ENCODE measurements at places on chromosomes 6 and 20.

GRCh38 chr20:845941-846893, 12.7 kb downstream of the FAM110A start:
- no peak for DNase-seq

- DNase-seq = peak; percentile 87
Measured at GRCh38 chr6:3789018-3789895, 37.7 kb upstream of the PXDC1 start.

GRCh38 chr6:9830808-9831207, 584.1 kb downstream of the TFAP2A start:
- DNase-seq = peak; percentile 3

DNA sequence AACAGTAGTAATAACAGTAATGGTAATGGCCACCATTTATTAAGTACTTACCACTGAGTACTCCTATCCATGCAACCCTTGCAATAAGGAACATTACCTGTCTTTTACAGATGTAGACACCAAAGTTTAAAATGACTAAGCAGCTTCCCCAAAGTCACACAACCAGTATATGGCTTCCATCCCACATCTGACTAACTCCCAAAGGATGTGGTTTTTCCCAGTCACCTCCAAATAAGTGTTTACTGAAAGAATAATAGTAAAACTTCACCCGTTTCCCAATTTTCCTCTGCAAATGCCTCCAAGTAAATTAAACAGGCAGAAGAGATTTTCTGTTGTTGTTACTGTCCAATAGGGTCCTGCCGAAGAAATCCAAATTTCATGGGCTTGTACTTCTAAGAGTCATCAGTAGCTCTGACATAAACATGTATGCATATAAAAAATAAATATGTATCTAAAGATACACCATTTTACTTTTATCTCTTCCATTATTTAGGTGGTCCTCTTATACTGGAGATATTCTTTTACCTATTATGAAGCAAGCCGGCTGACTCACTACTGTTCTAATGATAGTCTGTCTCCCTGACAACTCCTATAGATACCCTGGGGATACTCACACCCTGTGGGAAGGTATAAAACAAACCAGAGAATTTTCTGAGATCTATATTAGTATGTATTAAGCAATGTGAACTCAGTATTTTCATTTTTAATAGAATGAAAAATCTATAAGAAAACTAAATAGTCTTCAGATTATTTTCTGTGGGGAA, 77.9 kb upstream of the ID4 start:
- DNase-seq = peak; percentile 90

DNA sequence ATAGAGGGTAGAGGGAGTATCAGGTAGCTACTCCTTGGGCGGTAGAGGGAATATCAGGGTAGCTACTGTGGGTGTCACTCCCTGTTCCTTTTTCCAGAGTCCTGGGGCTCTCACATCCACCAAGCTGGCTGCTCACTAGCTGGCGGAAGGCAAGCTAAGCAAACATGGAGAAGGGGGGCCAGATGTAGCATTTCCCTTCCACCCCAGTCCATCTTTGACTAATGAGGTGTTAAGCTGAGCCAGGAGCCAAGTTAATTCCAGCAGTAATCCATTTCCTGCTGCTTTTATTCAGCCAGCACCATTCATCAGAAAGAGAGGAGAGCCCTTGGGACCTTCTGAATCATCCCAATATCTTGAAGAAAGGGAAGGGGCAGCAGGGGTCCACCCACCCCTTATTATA, 330.0 kb downstream of the ZFAND3 start:
- DNase-seq = peak; percentile 35

DNA sequence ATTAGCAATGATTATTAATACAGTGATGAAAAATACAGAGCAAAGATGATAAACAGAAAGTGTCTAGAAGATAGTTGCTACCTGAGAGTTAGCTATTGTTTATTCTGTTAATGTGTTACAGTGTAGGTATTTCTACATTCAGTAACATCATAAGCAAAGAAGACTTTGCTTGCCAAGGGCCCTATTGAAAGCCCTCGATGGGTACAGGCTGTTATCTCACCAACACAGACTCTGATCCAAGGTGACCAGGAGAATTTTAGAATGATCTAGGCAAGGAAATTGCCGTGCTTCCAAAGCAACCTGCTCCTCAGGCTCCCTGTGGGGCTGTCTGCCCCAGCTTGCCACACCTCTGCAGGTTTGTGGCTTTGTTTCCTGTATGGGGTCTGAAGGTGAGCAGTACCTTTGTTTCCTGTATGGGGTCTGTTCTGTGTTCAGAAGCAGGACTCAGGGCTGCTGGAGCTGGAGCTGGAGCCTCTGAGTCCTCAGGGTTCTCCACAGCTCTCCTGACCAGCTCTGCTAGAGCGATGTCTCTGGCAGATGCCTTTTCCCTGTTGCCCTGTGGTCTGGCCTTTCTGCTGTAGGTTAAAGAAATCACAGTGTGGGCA, 32.5 kb downstream of the PHACTR3 start:
- DNase-seq = no peak

GRCh38 chr20:5171064-5171789, 44.4 kb downstream of the CDS2 start:
- DNase-seq = no peak

GRCh38 chr6:19834858-19835257, 2.3 kb upstream of the ID4 start:
- DNase-seq = no peak

- peak; percentile 20 for DNase-seq
Measured at GRCh38 chr6:45930420-45931040, 85.1 kb downstream of the CLIC5 start.

DNA sequence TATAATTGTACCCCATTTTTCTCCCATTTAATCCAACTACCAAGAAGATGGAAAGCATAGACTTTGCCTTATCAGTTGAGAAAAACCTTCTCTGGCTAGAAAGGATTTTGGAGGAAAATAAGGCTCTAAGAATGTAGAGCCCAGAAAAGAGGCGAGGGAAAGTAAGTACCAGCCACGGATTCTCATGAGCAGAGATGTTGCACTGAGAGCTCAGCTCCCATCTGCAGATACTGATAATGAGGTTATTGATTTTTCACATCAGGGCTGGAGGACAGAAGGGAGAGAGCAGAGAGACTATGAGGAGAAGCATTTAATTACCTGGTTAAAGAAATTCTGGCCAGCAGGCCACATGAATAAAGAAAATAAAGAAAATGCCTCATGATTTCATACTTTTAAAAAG, 104.4 kb upstream of the FAM184A start:
- no peak for DNase-seq

DNA sequence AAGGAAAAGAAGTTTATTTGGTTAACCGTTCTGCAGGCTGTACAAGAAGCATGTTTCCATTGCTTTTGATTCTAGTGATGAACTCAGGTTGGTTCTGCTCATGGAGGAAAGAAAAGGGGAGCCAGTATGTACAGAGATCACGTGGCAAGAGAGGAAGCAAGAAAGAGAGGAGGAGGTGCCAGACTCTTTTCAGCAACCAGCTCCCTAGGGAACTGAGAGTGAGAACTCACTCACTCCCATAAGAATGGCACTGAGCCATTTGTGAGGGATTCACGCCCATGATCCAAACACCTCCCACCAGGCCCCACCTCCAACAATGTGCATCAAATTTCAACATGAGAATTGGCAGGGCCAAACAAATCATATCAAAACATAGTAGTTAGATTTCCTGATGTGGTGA, 649.1 kb downstream of the EPM2A start:
- peak; percentile 15 for DNase-seq

DNA sequence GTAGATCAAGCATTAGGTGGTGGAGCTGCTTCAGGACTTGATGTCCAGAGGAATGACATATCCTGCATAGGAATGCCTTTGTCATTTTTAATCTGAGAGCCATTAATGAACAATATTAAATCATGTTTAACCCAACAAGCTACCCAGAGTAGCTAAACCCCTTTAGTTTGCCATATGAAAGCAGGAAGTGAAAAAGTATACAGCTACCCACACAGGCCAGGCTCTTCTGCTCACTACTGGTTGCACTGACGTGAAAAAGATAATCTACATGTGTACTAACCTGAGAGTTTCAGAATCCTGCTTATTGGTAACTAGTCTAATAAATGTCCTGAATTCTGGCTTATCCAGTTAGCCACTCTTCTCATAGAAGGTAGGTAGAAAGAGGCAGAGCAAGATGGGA, 19.9 kb downstream of the GLYATL3 start:
- DNase-seq = no peak

DNA sequence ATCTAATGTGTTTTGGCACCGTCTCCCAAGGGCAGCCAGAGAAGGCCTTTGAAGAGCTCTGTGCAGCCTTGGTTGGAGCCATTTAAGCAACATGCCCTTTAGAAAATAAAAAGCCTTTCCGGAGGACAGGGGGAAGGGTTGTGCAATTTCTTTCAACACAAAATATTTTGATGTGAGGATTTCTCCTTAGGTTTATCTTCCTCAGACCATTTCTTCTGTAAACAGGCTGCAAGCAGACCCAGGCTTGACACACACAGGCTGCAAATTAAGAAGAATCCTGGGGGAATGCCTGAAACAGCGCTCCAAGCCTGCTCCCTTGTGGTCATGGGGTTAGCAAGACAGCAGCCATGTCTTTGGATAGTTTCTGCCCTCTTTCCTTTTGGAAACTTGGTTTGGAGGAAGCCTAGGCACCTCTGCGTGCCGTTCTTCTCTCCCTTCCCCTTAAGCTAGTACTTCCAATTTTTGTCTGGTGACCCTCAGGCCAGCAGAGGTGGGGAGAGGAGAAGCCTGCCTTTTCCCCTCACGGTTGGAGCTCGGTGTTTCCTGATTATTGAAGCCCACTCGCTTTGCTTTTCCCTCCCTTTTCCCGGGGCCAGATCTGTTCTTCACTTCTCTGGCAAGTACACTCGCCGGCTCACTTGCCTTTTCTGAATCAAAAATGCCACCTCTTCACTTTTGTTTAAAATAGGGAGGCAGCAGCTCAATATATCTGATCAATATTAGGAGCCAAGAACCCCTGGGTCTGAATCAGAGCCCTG, 39.6 kb upstream of the NOX3 start:
- peak; percentile 66 for DNase-seq

DNA sequence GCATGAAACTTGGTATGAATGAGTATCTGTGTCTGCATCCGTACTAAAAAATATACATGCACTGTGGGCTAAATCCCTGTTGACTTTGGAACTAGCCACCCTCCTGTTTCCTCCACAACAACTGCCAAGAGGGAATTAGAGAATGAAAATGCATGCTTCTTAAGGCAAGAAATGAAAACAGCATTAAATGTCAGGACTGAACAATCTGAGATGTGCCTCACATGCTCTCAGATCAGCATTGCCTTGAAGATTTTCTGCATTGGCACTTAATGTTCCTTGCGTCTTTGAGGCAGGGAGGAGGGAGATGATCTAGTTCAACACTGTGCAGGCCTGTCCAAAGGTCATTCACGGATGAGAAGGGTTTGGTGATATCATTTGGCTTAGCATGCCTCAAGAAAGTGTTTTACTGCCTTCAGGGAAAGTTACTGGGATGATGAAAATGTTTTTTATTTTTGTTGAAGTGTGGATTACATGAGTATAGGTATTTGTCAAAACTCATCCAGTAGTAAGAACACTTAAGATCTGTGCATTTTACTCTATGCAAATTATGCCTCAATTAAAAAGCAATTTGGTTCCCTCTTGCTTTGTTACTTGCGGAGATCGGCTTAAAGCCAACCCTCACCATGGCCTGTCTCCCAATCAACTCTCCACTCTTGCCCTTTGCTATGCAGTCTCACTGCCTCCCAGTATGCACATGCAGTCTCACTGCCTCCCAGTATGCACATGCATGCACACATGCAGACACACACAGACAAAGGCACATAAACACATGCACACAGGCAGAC, 47.5 kb upstream of the RIN2 start:
- no peak for DNase-seq

GRCh38 chr6:155687645-155688044, 232.0 kb upstream of the NOX3 start:
- DNase-seq = no peak

GRCh38 chr20:57473246-57474048, 51.5 kb downstream of the CTCFL start:
- DNase-seq = no peak

GRCh38 chr6:46781478-46782378, 11.5 kb upstream of the MEP1A start:
- DNase-seq = peak; percentile 21

- DNase-seq = no peak
Measured at GRCh38 chr20:49426395-49426794, 56.1 kb downstream of the KCNB1 start.

GRCh38 chr6:135667691-135668455, 170.3 kb upstream of the AHI1 start:
- peak; percentile 47 for DNase-seq

DNA sequence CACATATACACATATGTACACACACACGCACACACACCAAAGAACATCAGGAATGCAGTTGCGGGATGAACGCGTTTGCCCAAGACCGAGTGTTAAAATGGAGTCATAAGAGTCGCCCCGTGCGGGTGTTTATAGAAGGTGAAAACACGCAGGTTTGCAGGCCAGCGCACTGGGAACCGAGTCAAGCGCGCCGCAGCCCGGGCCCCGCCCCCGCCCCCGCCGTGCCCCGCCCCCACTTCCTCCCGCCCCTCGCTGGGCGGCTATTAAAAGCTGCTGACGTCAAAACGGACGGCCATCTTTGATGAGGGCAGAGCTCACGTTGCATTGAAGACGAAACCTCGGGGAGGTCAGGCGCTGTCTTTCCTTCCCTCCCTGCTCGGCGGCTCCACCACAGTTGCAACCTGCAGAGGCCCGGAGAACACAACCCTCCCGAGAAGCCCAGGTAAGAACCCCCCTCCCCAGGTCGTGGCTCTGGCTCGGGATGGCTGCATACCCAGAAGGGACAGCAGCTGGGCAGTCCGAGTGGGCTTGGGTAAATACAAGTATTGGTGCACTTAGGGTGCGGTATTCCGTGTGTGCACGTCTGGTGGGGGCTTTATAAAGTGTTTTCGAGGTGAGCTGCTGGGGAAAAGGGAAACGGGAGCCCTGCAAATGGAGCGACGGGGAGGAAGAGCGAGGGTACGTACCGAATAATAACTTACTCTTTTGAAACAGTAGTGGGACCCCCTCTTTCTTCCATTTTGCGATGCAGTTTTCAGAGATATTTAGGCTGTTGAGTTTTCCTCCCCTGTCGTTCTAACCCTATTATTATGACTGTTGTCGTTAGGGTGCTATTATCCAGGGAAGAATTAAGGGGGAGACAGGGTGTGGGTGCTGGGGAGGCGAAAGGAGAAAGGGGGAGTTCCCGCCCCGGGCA, at the start of gene SNAP25:
SNAP25 (plus strand) TSS at position 295 of the 916 bp plus-strand sequence. CDS start 56,662 bp downstream, outside the sequence.
- peak; percentile 84 for DNase-seq

DNA sequence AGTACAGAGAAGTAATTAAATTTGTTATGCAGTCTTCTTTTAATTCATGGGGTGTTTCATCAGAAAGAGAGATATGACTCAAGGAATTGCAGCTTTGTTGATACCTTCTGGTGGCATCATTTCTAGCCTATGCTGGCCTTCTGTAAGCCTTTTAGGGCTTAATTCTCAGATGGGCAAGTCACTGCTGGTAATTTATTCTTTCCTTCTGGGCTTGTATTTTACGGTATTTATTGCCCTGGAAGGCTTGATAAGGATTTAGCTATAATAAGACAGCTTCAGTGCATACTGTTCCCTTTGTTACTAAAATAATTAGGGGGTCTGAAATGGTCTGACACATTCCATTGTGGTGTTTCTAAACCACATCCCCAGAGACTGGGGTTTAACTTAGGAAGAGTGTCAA, 57.9 kb upstream of the EMILIN3 start:
- peak; percentile 17 for DNase-seq
